ENCODE measurements at places on chromosomes 2 and 18.

DNA sequence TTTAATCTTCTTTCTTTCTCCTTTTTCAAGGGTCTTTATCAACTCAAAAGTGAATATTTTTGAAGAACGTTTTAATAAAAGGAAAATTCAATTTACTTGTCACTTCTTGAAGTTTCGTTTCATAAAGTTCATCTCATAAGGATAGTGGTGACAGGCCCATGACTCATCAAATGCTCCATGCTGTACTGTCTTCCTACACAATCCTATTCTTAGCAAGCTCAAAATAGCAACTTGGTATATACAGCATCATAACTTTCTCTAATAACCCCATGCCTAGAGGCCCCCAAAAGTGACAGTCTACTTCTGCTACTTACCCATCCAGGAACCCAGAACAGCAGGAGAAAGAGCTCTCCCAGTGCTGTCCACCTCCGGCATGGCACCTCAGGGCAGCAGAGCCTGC, 7.7 kb downstream of the FBXO15 start:
- peak; percentile 66 for DNase-seq

DNA sequence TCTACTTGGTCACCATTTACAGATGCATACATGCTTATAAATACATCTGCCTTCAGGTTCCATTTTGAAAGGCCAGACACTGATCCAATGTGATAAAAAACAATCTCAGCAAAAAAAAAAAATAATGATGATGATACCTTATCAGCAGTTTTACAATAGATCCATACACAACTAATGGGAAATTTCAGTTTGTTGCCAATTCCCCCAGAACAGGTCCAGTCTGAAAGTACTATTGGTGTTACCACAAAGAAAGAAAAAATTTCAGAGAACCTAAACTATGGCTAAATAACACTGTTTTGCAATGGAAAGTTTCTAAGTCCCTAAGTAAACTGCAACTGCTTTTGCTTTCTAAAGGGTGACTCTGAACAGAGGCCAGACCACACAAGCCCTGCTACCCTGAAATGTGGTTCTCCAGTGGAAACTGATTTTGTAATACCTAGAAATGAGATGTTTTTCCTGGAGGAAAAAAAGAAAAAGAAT, 54.1 kb downstream of the LPIN2 start:
- DNase-seq: no peak

- no peak for DNase-seq
These were observed 6.3 kb downstream of the TNFAIP6 start for GRCh38 chr2:151363709-151364108.

DNA sequence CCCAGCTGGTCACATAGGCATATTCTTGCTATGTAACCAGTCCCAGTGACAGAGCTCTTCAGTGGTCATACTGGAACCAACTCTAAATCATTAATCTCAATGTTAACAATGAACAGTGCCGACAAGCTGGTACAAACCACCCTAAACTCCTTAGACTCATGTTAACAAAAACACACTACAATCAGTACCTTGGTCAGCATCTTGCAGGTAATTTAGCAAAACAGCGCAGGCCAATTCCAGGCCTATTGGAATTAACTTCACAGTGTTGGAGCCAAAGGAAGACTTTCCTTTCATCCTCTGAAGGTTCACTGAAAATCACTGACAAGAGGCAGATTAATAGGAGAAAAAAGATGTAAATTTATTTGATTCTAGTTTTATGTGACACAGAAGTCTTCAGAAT, 396.4 kb downstream of the PIK3C3 start:
- no peak for DNase-seq

DNA sequence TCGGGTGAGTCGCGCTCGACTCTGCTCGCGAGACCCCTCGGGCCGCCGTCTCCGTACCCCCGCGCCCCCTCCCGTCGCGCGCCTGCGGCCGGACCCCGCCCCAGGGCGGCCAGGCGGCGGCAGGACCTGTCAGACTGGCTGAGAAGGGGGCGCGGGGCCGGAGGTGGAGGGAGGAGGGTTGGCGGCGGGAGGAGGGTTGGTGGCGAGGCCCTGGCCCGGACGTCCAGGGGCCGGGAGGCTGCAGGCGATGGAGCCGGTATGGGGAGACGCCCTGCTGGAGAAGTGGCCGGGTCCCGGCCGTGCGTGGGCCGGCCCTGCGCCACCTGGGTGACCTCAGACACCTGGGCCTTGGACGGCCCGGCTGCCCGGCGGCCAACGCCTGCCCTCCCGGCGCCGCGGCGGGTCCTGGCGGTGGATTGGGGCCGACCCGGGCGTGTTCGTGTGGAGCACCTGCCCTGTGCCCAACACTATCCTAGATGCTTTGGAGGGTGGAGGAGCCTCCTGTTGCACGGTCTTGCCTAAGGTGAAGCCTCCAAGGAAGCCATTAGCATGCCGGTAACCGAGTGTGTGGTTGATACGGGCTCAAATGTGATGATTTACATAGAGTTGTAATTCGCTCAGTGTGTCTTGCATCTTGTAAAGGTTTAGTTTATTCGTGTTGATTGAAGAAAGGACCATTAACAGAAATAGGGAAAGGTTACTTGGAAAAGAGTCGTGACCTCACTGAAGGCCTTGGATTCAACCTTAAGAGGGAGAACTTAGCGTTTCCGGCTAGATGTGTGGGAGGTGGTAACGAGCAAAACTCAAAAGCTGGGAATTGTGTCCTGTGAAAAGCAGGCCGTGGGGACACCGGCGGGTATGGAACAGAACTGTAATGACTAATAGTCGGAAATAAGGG, 550 bp downstream of the MYL12B start:
- no peak for DNase-seq

GRCh38 chr2:199042660-199043379, 414.9 kb downstream of the SATB2 start:
- no peak for DNase-seq

- no peak for DNase-seq
These were observed 3.8 kb upstream of the ARID5A start for GRCh38 chr2:96532641-96533291.

GRCh38 chr18:74895686-74896085, 298.0 kb downstream of the ZNF407 start:
- DNase-seq: no peak

DNA sequence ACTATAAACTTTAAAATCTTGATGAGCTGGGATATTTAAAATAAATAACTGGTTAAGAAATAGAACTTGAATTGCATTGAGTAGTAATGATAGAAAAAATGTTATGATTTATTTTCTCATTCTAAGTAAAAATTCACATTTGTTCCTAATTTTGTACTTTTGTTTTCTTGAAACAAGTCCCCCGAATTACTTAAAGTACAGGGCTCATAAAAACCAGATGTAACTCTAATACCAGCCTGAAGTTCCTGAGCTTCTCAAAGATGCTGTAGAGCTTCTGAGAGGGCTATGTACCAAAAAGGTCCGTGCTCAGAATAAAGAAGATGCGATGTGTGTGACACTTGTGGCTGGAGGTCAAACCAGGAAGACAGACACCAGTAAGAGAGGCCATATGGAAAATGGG, 116.1 kb upstream of the TACR1 start:
- no peak for DNase-seq
